Foreskin melanocyte (primary cell): ENCODE measurements at places on chromosomes 4 and X.

GRCh38 chrX:8189096-8189830 is 18.2 kb upstream of the VCX2 start:
- DNase-seq = no peak

GRCh38 chrX:103107836-103108235 is 14.9 kb upstream of the NXF3 start:
- no peak for DNase-seq

DNA sequence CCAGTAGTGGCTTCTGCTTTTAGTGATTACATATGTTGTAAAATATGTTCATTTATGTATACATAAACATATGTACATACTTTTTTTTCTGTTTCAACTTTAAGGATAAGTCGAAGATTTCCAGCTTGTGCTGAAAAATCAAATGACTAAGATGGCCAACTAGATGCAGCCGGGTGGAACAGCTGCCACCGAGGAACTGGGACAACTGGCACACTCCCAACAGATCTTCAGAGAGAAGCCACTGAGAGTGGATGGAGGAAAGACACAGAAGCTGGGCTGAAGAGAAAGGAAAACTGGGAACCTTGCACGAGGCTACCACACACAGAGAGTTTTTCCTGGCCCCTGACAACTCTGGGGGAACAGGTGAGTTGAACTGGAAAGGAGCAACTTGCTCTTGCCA is 207.5 kb downstream of the FAM47B start:
- no peak for DNase-seq

- no peak for DNase-seq
These were observed 25.2 kb downstream of the NYX start for GRCh38 chrX:41472231-41472815.

DNA sequence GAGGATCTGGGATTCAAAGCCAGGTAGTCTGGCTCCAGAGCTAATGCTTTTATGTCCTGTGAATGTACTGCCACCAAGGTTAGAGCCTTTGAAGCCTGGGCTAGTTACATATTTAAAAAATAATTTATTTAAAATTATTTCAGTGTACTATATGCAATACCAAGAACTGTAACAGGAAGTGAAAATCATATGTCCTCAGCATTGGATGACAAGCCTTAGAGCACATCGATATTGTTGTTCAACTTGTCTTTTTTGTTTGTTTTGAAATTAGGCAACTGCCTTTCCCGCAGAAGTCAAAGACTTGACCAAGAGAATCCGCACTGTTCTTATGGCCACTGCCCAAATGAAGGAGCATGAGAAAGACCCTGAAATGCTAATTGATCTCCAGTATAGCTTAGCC is 73.1 kb upstream of the IL13RA1 start:
- no peak for DNase-seq

GRCh38 chrX:17494216-17494615 is 119.2 kb downstream of the NHS start:
- DNase-seq = no peak

DNA sequence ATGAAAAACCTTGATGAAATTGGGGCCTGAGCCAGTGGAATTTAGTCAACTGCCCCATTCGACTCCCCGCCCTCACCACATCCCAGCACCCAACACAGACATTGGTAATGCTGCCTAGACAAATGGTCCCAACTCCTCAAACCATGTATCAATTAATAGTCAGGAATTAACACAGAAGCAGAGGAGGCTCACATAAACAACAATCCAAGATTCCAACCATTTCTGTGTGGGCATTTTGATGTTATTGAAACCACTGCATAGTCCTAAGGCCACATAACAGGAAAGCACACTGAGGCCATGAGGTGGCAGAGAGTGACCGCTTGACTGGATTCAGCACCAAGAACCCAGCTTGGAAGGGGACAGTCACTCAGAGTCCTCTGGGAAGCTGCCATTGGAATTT is 22.5 kb upstream of the PTCHD1 start:
- DNase-seq = no peak

DNA sequence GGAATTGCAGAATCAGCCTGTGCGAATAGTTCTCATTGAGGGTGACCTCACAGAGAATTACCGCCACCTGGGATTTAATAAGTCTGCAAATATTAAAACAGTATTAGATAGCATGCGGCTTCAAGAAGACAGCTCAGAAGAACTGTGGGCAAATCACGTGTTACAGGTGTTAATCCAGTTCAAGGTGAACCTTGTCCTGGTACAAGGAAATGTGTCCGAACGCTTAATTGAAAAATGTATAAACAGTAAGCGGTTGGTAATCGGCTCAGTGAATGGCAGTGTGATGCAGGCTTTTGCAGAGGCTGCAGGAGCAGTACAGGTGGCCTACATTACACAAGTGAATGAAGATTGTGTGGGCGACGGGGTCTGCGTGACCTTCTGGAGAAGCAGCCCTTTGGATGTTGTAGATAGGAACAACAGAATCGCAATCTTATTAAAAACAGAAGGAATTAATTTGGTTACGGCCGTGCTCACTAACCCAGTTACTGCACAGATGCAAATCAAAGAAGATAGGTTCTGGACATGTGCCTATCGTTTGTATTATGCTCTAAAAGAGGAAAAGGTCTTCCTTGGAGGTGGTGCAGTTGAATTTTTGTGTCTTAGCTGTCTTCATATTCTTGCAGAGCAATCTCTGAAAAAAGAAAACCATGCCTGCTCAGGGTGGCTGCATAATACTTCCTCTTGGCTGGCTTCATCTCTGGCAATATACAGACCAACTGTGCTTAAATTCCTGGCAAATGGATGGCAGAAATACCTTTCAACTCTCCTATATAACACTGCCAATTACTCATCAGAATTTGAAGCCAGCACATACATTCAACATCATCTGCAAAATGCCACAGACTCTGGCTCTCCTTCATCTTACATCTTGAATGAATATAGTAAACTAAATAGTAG is 10.7 kb downstream of the BBS12 start:
- no peak for DNase-seq

DNA sequence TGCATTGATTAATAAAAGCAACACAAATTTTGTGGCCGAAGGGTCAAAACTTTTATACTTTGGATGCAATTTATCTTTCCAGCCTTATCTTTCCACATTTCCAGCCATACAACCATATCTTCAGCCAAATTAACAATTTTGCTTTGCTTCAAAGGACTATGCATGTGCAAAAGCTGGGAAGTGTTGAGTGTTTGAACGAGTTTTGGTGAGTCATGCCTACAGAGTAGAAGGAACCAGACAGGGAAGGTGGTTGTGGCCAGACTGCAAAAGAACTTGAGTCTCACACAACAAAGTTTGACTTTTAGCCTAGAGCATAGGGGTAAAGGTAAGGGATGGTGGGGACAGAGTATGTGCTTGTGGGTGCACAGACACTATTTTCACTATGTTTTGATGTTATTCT is 53.0 kb upstream of the GABRA2 start:
- no peak for DNase-seq

- DNase-seq = no peak
These were observed 550.3 kb upstream of the CPEB2 start for GRCh38 chr4:14452001-14452400.

DNA sequence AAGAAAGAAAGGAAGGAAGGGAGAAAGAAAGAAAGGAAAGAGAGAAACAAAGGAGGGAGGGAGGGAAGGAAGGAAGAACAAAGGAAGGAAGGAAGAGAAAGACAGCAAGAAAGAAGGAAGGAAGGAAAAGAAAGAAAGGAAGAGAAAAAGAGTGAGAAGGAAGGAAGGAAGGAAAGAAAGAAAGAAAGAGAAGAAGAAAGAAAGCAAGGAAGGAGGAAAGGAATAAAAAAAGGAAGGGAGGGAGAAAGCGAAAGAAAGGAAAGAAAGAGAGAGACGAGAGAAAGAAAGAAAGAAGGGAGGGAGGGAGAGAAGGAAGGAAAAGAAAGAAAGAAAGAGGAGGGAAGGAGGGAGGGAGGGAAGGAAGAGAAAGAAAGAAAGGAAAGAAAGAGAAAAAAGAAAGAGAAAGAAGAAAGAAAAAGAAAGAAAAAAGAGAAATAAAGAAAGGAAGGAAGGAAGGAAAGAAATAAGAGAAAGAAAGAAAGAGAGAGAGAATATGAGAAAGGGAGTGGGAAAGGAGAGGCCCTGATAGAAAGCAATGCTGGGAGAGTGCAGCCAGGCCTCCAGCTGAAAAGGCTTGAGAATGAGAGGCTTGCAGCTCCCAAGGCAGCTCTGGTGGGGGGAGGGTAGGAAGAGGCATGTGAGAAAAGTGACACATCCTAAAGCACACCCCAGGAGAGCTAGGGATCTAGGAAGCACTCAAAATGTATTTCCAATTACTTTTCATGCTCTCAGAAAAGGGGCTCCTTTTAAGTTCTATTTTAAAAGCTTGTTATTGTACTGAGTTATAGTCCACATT is 134.0 kb upstream of the ZIC3 start:
- DNase-seq = no peak

GRCh38 chr4:174138616-174139015 is 144.9 kb downstream of the FBXO8 start:
- no peak for DNase-seq

- DNase-seq = no peak
These were observed 894.0 kb upstream of the FRG1 start for GRCh38 chr4:189046642-189047041.

DNA sequence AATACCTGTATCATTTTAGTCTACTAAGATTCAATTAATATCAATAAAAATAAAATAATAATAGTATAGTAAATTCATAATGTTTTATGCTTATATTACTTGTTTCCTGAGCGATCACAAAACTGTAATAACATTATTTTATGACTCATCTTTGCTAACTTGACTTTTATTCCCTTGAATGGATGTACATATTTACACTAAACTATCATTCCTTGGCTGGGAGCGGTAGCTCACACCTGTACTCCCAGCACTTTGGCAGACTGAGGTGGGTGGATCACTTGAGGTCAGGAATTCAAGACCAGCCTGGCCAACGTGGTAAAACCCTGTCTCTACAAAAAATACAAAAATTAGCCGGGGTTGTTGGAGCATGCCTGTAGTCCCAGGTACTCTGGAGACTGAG is 104.0 kb upstream of the SLC34A2 start:
- no peak for DNase-seq

- no peak for DNase-seq
These were observed 122.9 kb upstream of the GPC4 start for GRCh38 chrX:133538148-133538547.

DNA sequence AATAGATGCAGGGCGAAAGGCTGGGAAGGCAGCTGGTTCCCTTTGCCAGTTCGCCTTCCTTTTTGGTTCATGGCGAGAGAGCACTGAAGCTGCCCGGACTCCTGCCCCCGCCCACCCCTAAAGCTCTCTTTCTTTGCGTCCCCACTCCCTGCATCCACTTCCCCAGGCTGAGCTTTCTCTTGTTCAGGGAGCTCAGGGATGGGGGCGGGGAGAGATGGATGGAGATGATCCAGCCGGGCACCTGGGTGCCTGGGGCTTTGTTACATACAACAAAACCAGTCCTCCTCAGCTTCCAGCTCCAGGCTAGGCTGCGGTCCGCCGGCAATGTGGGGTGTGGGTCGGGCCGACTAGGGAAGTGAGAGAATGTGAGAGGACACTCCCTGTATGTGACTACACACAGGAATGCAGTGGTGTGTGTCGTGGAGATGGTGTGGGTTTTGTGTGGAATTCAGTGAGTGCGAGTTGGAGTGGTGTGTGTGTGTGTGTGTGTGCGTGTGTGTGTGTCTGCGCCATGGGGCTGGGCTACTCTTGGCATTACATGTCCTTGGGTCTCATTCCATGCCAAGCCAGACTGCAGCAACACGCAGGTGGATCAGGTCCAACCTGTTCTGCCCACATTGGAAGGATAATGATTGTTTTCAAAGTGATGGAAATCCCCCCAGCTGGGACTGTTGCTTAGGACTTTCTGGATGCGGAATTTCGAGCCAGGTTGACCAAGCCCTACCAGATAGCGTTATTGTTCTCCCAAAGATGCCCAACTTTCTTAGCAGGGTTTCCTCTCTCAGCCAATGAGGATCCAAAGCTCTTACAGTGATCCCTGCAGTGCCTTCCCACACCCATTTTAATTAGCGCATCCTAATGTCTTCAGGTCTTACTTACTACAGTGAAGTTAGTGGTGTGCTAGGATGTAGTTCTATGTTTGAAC is 149.4 kb upstream of the CHRDL1 start:
- DNase-seq = no peak

DNA sequence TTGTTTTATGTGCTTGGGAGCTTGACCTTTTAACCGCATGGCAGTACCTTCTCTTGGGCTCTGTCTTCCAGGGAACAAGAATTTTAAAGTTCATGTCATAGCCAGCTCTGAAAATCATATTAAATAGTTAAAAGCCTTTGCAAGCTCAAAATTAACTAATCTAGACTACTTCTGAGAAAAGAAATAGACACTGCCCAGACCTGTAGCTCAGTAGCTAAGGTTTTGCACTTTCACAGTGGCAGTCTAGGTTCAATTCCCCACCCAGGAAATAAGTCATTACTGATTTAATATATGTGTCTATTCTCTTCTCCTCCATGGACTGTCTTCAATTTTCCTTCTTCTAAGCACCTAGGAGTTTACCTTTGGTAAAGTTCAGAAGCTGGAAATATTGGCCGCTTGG is 27.4 kb downstream of the HSD17B11 start:
- no peak for DNase-seq

DNA sequence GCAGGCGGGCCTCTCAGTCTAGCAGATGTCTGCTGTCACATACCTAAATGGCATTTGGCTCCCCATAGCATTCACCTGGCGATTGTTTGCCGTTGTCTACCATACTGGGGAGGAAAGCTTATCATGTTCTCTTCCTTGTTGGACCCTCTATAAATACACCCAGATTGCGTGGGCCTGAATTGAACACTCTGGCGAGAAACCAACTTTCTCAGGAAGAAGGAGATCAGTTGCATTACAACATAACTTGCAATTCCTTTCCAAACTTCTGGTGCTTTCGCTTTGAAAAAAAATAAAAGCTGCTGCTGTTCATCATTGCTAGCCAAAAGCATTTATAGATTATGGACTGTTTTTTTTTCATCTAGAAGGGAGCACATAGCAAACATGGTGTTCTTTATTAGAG is 230.0 kb upstream of the GPC4 start:
- DNase-seq = no peak

DNA sequence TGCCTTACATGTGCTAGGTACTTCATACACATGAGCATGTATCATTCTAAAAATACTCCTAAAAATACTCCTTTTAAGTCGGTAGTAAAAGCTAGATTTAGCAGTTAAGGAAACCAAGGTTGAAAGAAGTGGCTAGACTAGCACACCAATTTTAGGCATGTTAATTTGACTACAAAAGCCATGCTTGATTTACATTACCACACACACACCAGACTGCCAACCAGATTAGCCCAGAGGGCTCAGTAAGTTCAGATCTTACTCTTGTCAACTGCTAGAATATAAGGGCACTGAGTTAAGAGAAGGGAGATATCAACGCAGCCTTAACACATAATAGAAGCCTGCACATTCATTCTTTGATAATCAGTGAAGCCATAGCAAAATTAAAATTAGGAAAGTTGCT is 117.9 kb downstream of the MID1IP1 start:
- DNase-seq = no peak

- DNase-seq = no peak
These were observed 24.4 kb upstream of the IRAK1 start for GRCh38 chrX:154044091-154044490.

- DNase-seq = no peak
These were observed 35.5 kb downstream of the OFD1 start for GRCh38 chrX:13770013-13770535.
